ENCODE measurements at places on chromosomes 3 and 15.

DNA sequence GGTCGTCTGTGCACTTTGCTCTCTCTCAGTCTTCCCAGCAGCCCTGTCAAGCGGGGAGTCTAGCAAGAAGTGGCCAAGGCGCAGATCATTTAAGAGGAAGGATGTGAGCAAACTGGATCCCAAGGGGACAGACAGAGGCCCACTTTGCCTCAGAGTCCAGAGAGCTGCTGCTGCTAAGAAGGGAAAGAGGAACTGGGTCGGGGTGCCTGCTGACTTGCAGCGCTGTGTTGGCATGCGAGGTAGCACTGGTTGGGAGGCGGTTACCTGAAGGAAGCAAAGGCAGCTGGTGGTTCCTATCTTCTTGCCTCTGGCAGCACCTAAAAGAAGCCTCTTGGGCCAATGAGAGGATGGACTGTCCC lies 28.1 kb downstream of the SMAD3 start:
- DNase-seq: no peak

DNA sequence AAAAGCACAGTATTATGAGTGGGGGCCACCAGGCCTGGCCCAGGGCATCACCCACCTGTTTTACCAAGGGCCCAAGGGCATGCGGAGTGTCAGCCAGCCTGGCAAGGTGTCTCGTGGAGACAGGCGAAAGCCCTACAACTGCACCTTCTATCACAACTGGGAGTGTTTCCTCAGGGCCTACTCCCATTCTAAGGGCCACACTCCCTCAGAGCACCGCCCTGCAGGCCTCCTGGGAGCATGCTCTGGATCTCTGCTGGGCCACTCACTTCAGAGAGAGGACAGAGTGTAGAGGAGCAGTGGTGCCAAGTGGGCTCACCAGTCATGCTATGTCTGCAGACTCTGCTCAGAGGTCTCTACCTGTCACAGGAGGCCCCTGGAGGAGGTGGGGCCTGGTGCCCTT lies 21.2 kb upstream of the CLK3 start:
- no peak for DNase-seq

GRCh38 chr15:52382647-52383046 lies 87.0 kb upstream of the MYO5C start:
- no peak for DNase-seq

DNA sequence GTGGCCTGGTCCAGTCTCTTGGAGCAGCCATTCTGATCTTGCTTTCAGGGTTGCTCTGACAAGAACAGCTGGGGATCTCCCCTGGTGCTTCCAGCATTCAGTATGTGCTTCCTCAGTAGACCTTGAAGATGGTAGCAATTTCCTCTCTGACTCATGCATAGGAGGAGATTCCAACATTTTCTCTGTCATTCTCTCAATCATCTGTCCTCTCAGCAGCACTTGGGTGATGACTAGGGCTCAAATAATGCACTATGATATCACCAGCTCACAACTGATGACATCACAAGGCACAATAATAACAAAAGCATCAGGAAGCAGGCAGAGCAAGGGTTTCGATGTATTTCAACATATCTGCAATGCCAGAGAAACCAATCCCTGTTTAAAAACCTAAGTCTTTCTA lies 52.7 kb downstream of the NFKBIZ start:
- no peak for DNase-seq

DNA sequence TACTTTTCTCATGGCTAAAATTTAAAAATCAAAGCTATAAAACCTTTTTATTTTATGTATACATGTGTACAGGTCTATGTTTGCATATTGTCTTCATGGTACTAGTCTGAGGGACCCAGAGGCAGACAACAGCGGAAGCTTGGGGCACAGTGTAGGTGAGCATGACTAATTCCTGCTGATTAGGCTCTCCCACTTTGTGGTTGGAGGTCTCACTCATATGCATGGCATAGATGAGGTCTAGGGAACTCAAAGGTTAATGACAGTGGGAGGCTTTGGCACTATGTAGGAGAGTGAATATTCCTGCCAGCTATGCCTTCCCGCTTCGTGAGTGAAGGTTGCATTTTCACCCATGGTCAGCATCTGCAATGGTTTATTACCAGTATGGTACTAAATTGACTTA lies 47.5 kb upstream of the AADACL2 start:
- DNase-seq: no peak

DNA sequence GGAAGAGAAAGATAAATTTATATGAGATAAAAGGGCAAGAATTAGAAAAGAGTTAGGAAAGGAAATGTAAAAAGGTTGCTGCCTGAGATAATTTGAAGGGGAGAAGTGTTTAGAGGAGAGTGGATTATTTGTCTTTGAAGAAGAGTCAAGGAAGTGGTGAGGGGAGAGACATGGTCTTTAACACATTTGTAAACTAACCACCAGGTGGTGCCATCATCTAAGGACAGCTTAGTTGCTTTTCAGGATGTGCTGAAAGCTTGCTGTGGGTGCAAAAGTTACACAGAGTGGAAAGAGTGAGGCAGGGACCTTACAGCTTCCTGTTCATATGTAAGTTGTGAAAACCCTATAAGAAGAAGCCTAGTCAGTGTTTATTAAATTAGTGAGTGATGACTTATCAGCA lies 114.1 kb upstream of the DNAJC19 start:
- DNase-seq: no peak
